ENCODE measurements at places on chromosomes 16 and 17.

- DNase-seq: no peak
Observed at GRCh38 chr17:57772774-57773173, 27.7 kb upstream of the CCDC182 start.

DNA sequence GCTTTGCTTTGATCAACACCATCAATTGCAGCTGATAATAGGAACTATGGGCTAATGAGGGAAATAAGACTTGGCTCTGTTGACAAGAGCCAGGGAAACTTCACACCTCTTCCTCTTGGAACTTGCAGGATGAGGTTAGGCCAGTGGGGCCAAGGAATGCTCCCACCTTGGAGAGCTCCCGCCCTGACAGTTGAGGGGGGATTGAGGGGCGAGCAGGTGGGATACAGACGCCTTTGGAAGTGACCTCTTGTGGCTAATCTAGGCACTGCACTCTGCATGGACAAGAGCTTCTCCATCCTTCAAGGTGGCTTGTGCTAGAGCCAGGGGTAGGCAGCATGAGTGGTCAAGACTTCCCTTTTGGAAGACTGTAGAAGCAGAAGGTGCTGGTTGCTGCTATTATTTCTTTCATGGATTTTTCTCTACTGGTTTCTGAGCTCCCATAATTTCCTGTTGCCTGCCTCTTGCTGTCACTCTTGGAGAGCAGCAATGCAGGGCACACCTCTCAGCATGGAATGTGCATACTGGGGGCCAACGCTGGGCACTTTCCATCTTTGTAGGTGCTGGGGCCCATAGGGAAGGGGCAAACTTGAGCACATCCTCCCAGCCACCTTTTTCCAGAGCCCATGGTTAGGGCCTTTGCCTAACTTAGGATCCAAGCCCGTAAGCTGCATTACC lies 2.3 kb upstream of the PHF12 start:
- DNase-seq: peak; percentile 40

DNA sequence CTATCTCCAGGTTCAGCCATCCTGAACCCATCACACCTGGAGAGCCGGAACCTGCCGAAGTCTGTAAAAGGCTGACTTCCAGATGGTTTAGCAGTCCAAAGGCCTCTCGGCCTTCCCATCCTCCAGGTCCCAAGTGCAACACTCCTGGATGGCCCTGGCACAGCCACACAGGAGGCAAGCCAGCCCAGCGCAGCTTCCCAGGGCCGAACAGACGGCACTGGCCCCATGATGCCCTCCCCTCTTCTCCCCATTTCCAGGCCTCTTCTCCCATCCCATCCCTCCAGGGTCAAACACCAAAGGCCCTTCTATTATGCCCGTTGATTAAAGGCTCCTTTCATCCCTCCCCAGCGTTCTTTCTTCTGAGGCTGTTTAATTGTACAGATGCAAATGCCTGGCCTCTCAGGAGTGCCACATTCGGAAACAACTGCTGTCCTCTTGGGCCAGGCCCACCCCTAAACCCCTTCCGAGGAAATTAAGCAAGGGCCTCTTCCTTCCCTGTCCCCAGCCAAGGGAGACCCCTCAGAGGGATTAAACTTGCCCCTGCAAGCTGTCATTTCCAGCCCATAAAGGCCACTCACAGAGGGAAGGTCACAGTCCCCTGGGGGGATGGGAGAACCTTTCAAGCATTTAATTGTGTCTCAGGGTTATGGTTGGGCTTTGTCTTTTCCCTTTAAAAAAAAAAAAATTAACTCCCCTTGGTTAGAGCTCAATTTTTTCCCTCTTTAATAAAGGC lies 30.8 kb downstream of the AXIN2 start:
- DNase-seq: no peak

DNA sequence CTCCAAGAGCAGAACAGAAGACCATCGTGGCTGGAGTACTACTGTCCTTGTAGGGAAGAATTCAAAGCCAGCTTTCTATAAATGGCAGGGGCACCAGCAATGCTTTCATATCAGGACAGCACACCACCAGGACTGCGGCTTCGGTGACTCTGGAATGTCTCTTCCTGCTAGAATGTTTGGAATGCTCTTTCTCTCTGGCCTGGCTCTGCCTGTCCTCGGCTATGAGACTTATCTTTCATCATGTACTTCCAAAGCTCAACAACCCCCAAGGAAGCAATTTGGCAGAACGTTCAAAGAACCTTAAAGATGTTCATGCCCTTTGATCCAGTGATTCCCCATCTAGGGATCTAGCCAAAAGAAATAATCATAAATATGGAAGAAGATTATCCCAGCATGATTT lies 52.7 kb upstream of the NOG start:
- no peak for DNase-seq

- no peak for DNase-seq
Observed at GRCh38 chr17:41663451-41664171, 25.1 kb upstream of the EIF1 start.
